ENCODE measurements at places on chromosomes 13 and 19.

- DNase-seq = no peak
Measured at GRCh38 chr19:38617764-38618589, at the start of gene MAP4K1. MAP4K1 (minus strand) TSS chr19:38617953; CDS start chr19:38617895, 58 bp downstream.

DNA sequence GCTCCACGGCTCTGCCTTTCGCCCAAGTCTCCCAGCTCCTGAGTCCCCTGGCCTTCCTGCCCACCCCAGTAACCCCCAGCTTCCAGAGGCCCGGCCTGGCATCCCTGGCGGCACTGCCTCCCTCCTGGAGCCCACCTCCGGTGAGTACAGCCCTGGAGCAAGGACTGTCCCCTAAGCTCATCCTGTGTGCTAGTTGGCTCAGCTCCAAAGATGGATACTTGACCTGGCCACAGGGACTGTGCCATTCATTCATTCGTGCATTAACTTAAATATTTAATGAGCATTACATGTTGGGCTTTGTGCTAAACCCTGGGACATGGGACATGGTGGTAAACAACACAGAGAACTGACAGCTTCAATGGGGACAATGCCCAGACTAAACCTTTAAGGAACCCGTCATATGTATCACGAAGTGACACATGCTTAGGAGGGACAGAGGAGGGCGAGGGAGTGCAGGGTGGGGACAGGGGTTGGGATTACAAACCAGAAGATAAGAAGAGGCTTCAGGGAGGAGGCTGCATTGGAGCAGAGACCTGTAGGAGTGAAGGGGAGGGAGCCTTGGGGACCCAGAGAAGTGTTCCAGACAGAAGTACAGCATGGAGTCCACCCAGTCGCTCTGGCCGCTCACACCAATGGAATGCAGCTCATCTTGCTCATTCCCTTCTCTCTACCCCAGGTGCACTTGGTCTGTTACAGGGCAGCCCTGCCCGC, 6.9 kb upstream of the OVOL3 start:
- no peak for DNase-seq

- no peak for DNase-seq
Measured at GRCh38 chr13:51981355-51981754, 29.9 kb downstream of the ATP7B start.

DNA sequence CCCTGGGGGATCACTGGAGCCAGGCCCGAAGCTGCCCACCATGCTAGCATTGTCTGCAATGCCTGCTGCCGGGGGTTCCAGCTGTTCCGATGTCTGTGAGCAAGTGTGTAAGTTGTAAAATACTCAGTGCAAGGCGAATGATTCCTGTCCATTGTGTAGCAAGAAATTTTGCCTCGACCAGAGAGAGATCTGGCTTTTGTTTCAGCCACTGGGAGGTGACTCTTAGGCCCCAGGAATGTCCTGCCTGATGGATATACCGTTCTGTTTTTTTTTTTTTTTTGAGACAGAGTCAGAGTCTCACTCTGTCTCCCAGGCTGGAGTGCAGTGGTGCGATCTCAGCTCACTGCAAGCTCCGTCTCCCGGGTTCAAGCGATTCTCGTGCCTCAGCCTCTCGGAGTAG, 7.3 kb upstream of the GADD45B start:
- no peak for DNase-seq

- no peak for DNase-seq
Measured at GRCh38 chr13:55761986-55762385, 1378.7 kb upstream of the PRR20A start.

DNA sequence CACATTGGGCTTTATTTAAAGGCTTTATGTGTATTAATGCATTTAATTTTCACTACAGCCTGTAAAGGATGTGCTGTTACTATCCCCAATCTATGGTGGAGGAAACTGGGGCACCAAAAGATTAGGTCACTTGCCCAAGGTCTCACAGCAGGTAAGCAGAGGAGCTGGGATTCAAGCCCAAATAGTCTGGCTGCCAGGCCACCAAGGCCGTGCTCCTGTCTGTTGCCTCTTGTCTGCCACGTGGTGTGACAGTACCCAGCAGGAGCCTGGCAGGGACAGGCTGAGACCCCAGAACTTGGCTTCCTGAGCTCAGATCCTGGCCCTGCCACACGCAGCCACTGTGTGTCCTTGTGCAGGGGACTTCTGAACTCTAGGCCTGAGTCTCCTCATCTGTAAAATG, 4.5 kb downstream of the NTN5 start:
- DNase-seq = no peak

DNA sequence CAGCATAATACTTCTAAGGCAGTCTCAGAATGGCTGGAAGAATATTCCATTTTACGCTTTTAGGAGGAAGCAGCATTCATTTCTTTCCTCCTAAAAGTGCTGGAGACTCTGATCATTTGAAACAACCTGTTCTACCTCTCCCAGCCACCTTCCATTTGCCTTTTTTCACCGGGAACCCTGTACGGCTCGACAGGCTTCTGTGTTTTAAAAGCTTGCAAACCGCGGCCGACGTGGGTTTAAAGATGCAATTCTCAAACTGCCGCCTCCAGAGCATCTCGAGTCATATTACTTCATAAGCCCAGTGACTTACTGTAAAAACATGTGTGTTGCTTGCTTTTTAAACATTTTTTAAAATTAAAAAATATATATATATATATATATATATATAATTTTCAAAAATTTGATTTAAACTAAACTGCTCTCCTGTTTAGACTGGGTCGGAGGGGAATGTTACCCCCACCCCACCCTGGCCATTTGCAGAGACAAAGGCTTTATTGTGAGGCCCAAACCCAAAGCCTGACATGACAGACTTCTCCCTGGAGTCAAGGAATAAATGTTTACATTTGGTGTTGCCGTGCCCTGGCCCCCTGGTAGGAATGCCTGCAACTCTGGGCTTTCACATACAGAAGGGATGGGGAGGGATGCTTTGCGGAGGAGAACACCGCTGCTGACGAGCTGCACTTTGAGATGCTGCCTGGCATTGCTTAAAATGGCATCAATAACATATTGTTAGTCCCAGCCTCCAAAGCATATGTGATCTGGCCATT, 30.4 kb downstream of the ZNF536 start:
- DNase-seq = no peak

DNA sequence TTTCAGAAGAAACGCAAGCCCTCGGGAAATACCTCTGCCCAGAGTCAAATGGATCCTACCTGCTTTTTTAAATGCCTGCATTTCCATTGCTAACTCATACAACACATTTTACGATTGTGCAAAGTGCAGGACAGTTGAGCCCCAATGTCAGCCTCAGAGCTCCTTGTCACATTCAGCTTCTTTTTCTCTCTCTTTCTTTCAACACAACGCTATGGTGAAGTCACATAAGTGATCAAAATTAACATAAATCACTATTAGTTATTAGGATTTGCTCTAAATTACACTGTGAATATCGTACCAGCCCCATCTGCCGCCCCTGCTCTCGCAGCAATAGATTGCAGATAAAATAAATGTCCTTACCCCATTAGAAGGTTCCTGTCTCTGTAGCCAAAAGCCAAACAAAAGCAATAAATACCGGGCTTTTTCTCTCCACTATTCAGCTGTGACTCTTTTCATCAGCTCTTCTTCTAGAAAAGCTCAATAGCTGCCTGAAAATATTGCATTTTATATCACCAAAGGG, 8.8 kb downstream of the POU4F1 start:
- DNase-seq = no peak

All from fibroblast of the conjunctiva (primary cell).